ENCODE measurements at places on chromosomes 5 and 9.
A peak's percentile ranks its signal among the peaks of the same experiment; 100 is the strongest.

- no peak for DNase-seq
These were observed 10.5 kb downstream of the LRRC26 start for GRCh38 chr9:137159105-137160053.

DNA sequence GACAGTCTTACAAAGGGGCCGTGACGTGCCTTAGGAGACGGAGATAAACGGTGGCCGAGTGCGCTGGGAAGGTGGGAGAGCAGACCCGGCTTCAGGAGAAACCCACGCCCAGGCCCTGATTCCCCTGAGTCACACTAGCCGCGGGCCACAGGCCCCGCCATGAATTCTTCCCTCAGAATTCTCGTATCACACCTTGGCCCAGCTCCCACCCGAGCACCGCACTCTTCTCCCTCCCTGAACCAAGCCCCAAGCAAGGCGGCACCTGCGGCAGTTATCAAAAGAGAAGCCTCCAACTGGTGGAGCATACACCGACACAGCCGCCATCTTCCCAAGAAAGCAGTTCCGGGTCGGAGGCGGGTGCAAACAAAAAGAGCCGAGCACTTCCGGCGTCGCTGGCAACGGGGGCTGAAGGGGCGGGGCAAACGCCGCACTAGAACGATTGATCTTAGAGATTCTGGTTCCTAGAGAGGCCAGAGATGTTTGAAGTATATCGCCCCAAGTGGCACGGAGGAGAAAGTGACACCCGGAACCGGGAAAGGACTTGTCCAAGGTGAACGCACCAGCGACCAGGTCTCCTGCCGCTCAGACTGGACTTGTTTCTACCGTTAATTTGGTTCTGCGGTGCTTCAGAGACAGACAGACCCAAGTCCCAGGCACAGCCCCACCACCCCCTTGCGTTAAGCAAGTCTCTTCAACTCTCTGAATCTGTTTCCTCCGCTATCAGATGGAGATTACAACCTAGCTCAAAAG is at the start of gene PSMB7:
PSMB7 (minus strand) TSS at position 341 of the 750 bp plus-strand sequence; CDS start at position 324, 17 bp downstream.
- peak; percentile 92 for DNase-seq

DNA sequence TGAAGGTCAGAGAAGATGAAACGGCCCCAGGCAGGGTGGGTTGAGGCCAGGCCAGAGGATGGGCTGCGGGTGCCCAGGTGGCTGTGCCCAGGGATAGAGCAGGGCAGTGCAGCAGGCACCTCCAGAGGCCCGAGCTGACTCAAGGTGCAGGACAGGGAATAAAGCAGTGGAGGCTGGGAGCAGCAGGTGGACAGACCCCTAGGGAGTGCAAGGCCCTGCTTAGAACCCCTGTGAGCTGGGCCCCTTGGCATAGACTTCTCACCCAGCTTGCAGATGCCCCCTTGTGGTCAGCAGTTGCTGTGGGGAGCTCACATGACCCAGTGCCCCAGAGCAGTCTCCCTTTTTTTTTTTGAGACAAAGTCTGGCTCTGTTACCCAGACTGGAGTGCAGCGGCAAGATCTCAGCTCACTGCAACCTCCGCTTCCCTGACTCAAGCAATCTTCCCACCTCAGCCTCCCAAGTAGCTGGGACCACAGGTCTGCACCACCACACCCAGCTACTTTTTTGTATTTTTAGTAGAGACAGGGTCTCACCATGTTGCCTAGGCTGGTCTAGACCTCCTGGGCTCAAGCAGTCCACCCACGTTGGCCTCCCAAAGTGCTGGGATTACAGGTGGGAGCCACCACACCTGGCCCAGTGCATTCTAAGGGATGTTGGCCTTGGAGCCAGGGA is 118.8 kb downstream of the WNK2 start:
- DNase-seq, result peak; percentile 21

- no peak for DNase-seq
These were observed 49.0 kb downstream of the TEX10 start for GRCh38 chr9:100303747-100304146.

DNA sequence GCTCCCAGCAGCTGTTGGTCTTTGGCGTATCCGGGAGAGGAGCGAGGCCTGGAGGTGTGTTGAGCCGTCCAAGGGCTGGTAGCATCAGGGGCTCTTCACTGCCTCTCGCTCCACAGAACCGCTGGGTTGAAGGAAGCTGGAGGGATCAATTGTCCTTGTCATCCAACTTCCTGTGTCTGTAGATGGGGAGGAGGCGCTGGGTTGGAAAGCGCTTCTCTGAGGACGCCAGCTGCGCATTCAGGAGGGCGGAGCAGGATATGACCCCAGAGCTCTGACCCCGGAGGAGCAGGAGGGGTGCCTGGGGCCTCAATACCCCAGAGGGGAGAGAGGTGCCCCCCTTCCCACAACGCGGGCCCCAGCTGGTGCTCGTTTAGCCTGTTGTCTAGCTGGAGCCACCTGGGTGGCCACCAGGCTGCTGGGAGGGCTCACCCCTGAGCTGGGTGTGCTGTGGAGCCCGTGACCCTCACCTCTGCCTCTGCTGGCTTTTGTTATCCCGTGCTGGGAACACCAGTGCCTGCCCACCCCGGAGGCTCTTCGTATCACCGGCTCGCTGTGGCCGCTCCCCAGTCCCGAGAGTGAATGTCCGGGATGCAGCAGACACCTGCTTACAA is 2.0 kb upstream of the DBH start:
- DNase-seq, result no peak

DNA sequence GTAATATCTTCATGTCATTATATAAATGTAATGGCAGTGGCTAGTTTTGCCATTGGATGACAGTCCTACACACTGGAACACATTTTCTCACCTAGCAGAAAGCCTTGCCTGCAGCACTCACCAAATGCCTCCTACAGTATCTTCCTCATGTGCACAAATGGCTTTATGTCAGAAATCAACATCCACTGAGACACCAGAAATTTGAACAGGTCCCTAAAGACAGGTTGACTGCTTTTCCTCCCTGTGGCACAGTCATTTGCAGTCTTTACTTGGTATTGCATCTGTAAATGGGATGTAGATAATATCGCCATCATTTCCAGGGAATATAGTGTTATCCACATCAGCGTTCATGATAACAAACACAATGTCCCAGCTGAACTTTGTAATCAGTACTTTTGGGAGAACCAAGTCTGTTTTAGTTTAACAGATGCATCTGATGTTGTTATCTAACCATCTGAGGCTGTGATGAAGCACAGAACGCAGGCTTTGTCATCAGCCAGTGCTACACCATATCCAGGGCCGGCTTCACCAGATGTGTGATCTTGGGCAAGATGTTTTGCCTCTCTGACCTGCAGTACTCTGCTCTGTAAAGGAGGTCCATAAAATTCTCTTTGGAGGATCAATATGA is 83.9 kb upstream of the TAS2R1 start:
- DNase-seq, result no peak

- no peak for DNase-seq
These were observed 204.9 kb downstream of the SMARCA2 start for GRCh38 chr9:2220036-2220435.

GRCh38 chr9:127118597-127119319 is 3.7 kb downstream of the ANGPTL2 start:
- DNase-seq, result no peak

DNA sequence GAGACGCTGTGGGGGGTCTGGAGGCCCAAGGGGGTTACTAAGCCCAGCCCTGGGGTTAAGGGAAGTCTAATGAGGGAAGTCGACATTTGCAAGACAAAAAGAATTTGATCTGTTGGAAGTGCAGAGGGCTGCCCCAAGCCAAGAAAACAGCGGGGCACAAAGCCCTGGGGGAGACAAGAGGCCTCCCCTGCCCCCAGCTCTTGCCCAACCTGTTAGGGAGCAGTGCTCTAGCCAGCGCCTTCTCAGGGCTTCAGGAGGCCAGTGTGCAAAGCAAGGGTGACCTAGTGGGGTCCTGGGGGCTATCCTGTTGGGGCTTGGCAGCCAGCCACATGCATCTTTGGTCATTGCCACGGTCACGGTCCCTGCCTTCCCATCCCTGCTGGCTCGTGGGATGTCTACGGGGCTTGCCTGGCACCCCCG is 25.2 kb downstream of the GFI1B start:
- DNase-seq, result no peak

DNA sequence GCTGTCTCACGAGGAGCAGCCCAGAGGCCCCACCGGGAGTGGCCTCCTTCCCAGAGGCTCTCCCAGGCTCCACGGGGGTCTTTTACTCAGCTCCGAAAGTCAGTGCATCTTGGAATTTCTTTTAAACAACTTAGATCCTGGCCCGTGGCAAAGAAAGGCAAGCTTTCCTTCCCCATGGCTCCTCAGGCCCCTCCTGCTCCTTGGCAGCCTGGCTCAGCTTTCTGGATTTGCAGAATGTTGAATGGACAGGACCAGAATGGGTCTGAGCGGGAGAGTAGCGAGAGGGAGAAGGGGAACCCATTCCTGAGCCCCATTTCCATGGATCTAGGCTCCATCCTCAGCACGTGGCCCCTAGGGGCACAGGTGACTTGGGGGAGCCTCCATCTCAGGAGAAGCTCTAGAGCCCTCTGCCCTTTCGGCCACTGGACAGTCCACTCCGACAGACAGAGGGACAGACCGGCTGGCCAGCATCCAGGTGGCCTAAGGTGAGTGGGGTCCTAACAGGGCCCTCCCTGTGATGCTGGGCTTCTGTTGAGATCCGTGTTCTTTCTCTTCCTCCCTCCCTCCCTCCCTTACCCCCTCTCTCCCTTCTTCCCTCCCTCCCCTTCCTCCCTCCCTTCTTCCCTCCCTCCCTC is 173.9 kb upstream of the PPP1R26 start:
- DNase-seq, result no peak

DNA sequence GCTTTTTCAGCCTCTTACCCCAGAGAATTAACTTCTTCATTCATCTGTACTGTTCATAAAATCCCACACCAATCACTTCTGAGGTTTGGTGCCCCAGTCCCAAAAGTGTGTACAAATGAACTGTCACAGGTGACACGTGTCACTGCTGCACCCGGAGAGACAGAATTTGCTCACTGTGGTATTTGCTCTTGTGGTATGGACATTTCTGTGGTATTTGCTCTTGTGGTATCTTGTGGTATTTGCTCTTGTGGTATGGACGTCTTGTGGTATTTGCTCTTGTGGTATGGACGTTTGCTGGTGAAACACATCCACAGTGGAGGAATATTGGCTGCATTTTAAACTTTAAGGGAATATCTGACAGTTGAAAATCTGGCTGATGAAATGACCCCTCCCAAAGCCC is 214.9 kb upstream of the DAP start:
- no peak for DNase-seq
